Mesenteric fat pad (tissue), 1 donor: ENCODE measurements at places on chromosomes 11 and 22. TPM values are rescaled to one million over a fixed set of nuclear protein-coding genes. Genes with fewer than 3 reads are reported as not detected.

ACR gene
- 4.5 TPM for total RNA-seq

OR52A1 gene
- total RNA-seq = not detected

DDT gene
- 116 TPM for total RNA-seq

NPAS4 gene
- not detected for total RNA-seq

GDPD4 gene
- total RNA-seq = not detected

SGSM1 gene
- 0.16 TPM for total RNA-seq

ENTHD1 gene
- total RNA-seq = not detected

OR51B5 gene
- not detected for total RNA-seq

GNB1L gene
- 4.2 TPM for total RNA-seq

OR56A1 gene
- total RNA-seq = 0.03 TPM

CNGA4 gene
- not detected for total RNA-seq

CRACR2B gene
- total RNA-seq = 6.8 TPM

SCUBE1 gene
- total RNA-seq = 3.9 TPM

FAM83F gene
- 0.87 TPM for total RNA-seq

FGF4 gene
- total RNA-seq = not detected

MMP12 gene
- 0.29 TPM for total RNA-seq

ALDH3B2 gene
- total RNA-seq = not detected

GVQW3 gene
- 1.1 TPM for total RNA-seq

OR5A1 gene
- total RNA-seq = not detected

VPS26B gene
- 37.4 TPM for total RNA-seq

FOSL1 gene
- 58.3 TPM for total RNA-seq

OR56A3 gene
- total RNA-seq = not detected

MS4A15 gene
- total RNA-seq = not detected

POU2AF2 gene
- total RNA-seq = not detected

ST13 gene
- 241 TPM for total RNA-seq

POU2AF3 gene
- 0.58 TPM for total RNA-seq

CHRM1 gene
- not detected for total RNA-seq

IL10RA gene
- total RNA-seq = 32.1 TPM

SLC16A8 gene
- total RNA-seq = not detected

UBQLNL gene
- total RNA-seq = 0.19 TPM

OR5I1 gene
- total RNA-seq = not detected

UCP3 gene
- total RNA-seq = 2.7 TPM

KRTAP5-11 gene
- total RNA-seq = not detected

UVRAG gene
- total RNA-seq = 80.4 TPM

KCNJ1 gene
- not detected for total RNA-seq

DEUP1 gene
- not detected for total RNA-seq

ARHGEF17 gene
- total RNA-seq = 49.8 TPM

TSGA10IP gene
- not detected for total RNA-seq

PPFIA1 gene
- 119 TPM for total RNA-seq

LRRC4C gene
- 1.5 TPM for total RNA-seq

PTPMT1 gene
- 50.7 TPM for total RNA-seq
